Stimulated activated CD4-positive, alpha-beta T cell treated with anti-CD3 and anti-CD28 coated beads, Interleukin-4, amount 100 ng/mL, for 4 hours (primary cell): ENCODE measurements at places on chromosomes 1 and 21.

DNA sequence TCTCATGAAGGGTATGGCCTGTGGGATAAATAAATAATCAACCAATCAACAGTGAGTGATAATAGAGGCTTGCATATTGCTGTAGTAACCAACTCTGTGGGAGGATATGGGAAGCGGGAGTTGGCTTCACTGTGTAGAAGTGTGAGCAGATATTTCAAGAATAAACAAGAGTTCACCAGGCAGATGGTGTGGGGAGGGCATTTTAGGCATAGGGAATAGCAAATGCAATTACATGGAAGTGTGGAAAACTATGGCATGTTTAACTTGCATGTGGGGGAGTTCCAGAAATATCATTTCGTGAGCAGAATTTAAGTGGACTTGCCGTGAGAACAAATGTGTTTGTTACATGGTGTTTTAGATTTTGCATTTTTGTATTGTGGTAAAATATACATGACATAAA lies 95.2 kb downstream of the SPATA46 start:
- no peak for DNase-seq

- DNase-seq: peak; percentile 21
Measured at GRCh38 chr1:153261281-153262069, 2.0 kb downstream of the LORICRIN start.

DNA sequence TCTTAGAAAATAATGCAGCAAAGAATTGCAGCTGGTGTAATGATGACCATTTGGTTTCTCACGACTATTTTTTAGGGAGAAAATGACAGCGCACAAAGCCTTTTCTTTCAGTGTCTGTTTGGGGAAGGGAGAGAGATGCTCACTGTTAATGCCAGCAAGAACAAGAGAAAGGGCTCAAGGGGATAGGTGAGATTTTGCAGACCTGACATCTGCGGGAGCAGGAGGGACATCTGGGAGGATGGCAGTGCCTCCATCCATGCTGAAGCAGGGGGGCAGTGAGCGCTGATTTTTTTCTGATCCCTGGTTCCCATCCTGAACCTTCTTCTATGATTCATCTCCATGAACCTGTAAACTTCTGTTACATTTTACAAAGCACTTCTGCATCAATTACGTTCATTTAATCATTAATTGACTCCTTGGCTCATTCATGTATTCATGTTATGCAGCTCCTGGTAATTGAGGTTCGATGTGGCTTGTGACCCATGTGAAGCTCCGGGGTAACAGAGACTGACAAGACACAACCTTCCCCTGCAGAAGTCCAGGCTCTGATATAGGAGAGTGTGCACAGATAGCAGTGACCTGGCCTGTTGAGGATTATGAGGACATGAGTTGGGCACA lies 595.3 kb downstream of the PTPRU start:
- no peak for DNase-seq

DNA sequence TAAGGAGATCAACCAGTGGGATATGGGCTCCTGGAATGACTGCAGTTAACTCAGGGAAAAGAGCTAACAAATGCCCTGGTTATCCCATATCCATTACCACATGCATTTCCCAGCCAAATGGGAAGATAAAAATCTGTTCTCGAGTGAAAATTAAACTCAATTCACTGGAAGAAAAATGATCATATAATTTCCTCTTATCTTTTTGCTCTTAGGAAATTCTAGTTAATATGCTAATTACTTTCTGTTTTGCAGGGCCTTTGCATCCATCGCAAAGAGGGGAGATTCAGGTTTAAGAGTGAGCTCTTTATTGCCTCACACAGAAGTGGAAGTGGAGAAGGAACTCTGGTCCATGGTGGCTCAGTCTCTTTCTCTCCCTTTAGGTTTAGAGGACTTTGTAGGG lies 3.9 kb upstream of the IL24 start:
- no peak for DNase-seq

DNA sequence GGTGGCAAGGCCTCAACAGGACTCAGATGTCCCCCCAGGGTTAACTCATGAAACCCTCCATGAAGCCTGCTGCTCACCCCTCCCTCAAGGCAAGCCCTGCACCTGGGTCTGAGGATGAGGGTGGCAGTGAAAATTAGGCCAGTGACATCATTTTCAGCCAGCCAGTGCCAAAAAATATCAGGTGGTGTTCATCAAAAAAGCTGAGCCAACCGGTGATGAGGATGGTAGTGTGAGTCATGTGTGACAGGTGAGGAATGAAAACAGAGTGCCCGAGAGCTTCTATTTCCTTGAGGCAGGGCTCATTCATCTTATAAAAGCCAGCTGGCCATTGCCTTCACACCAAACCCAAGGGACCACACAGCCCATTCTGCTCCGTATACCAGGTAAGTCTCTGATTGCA lies at the start of gene SPRR1A:
SPRR1A (plus strand) TSS at position 339 of the 400 bp plus-strand sequence. CDS start 1,150 bp downstream, outside the sequence.
- no peak for DNase-seq

- no peak for DNase-seq
Measured at GRCh38 chr1:2041887-2042286, 8.3 kb upstream of the PRKCZ start.

GRCh38 chr1:15456313-15456954 lies at the start of gene CELA2A:
Gene CELA2A, plus strand, starts transcription at chr1:15456732. Its CDS starts 22 bp downstream, at chr1:15456754.
- DNase-seq: no peak

- DNase-seq: no peak
Measured at GRCh38 chr1:54400329-54400728, 5.9 kb downstream of the SSBP3 start.

GRCh38 chr1:225746361-225747179 lies 31.1 kb upstream of the SRP9 start:
- no peak for DNase-seq
